Left renal pelvis (tissue), 4 donors: ENCODE measurements at places on chromosomes 16 and 17.

DNA sequence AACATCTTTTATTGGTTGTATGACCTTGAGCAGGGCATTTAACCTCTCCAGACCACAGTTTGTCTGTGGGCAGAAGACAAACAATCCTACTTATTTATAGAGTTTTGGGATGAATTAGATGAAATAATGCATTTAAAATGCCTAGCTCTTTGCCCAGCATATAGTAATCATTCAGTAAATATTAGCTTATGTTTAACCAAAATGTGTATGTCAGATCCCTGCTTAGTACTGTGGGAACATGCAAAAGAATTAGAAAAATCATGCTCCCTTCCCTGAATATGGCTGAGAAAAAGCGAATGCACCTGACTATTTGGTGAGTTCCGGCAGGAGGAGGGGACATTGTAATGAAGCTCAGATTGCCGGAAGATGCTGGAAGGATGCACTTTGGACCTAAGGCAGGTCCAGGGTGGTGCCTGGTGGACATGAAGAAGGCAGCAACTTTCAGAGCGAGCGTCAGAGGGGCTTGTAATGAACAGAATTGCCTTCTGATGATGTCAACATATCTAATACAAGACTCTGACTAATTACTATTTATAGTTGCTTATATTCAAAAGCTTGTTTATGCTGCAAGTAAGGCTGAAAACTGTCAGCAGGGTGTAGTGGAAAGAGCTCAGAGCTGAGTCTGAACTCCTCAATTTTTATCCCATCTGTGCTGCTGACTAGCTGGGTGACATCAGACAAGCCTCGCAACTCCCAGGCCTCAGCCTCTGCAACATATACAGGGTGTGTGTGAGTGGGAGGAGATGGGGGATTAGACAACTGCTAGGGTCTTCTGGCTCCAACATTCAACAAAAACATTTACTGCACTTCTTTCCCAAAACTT lies 221.2 kb downstream of the PRKCA start:
- no peak for DNase-seq

DNA sequence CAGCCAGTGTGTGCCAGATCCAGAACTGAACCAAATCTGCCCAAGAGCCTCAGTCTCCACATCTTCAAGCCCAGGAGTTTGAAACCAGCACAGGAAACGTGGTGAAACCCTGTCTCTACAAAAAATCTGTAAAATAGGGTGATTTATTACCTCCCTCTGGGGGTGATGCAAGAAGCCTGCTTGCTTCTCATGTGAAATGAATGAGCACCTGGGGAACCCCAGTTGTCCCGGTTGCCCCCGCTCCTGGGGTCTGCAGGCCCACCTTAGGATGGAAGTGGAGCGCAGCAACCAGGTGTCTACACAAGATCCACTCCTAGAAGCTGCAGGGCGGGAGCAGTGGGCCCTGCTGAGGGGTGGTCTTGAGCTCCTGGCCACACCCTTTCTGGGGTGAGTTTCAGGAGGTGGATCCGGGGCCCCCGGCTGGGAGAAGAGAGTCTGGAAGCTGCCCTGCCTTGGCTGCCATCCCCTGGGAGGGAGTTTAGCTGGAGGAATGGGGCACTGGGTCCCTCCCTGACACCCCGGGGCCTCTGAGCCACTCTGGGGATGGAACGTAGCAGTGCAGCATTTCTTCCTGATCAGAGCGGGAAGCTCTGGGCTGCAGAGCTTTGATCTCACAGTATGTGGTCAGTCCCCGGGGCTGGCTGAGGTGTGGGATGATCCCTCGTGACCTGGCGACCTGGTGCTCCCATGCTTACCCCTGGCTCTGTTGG lies 117.8 kb downstream of the RAB11FIP4 start:
- DNase-seq: no peak

- DNase-seq: no peak
Observed at GRCh38 chr16:72468582-72468981, 296.6 kb upstream of the PMFBP1 start.

DNA sequence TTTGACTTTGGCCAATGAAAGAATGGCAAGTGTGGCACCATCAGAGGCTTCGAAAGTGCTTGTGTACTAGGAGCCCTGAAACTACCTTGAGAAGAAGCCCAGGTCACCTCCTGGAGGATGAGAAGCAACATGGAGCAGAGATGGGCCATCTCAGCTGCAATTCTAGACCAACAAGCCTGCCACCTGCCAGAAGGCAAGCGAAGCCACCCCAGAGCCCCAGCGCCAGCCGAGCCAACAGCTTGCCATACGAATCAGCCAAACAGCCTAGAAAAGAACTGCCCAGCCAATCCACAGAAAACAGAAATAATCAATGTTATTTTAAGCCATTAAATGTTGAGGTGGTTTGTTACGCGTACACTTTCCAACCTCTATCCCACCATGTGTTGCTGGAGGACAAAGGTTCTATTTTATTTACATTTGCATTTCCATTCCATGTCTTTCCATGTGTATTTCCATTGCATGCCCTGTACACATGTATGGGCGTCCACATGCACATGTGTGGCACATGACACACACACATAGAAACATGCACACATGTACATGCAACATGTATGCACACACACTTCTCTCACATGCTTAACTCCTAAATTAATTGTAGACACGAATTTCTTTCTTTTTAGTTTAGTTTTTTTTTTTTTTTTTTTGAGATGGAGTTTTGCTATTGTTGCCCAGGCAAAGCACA lies 144.3 kb upstream of the TNRC6C start:
- DNase-seq: no peak

DNA sequence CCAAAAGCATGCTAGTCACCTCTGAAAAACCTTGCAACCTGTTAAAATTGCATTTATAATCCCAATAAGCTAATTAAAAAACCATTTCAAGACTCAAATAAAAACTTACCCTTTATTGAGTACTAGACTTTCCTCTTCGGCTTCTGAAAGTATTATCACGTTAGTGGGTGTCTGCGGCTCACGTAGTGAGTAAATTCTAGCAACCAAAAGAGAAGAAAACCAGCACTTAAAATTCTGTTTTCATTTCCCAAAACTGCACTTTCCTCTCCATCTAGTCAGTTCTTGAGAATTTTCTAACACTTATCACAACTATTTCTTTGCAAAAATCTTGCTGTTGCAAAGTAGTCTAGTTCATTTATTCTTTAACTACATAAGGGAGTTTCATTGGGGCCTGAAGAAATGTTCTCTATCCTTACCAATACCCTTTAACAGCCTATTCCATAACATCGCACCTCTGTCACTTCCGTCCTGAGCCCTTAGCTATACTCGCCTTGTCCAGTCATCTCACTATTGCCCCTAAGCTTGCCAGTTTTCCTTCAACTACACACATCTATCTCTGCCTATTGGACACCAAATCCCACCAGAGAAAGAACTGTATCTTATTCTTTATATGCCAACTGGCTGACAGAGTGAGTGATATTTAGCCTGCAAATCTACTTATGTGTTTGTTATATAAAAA lies 8.7 kb downstream of the NUP88 start:
- no peak for DNase-seq

- DNase-seq: no peak
Observed at GRCh38 chr17:83041305-83041704, 38.1 kb upstream of the METRNL start.

DNA sequence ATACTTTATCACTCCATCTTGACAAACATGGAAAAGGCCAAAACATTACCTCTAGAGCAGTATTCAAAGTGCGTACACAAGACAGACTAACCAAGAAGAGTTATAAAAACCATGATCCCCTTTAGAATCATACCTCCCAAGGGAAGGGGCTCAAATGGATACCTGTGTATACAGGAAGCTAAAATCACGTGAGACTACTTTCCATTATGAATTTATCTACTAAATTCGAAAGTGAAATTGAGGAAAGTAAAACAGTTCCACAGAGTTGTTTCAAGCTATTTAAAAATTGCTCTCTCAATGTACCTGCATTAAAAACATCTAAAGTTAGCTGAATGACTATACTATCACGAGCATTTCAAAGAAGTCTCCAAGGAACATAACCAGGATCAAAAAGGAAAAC lies 32.7 kb downstream of the AP1G1 start:
- no peak for DNase-seq

- no peak for DNase-seq
Observed at GRCh38 chr17:42629411-42630009, 20.0 kb downstream of the TUBG1 start.

GRCh38 chr17:43143201-43143600 lies 18.0 kb upstream of the BRCA1 start:
- no peak for DNase-seq

GRCh38 chr16:19948186-19949104 lies 63.8 kb upstream of the GPRC5B start:
- DNase-seq: no peak

DNA sequence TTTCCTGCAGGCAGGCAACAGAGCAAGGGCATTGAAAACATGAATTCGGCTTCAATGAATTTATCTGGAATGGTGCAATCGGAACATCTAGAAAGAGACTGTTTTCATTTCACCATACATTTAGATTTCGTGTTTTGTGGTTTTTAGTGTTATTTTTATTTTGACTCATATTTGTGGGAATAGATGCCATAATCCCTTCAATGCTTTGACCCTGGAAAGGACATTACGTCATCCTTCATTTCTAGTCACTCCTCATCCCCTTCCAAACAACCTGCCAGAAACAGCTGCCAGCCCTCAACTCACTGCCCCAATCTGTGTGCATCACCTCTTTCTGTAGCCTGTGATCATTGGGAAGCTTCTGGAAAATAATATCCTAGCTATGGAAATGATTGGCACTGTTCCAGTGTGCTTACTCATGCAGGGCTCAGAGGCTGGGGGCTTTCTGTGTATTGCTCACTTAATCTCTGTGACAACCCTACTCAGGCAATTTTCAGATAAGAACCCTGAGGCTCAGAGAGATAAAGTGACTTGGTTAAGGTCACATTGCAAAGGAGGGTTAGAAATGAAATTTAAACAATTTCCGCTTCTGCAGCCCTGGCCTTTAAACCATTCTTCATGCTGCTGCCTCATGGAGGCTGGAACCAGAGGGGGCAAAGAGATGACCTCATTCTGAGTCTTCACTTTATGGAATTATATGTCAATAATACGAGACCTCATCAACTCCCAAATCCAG lies 9.5 kb upstream of the KSR1 start:
- DNase-seq: no peak

- DNase-seq: no peak
Observed at GRCh38 chr16:49889725-49890397, 33.9 kb upstream of the ZNF423 start.

DNA sequence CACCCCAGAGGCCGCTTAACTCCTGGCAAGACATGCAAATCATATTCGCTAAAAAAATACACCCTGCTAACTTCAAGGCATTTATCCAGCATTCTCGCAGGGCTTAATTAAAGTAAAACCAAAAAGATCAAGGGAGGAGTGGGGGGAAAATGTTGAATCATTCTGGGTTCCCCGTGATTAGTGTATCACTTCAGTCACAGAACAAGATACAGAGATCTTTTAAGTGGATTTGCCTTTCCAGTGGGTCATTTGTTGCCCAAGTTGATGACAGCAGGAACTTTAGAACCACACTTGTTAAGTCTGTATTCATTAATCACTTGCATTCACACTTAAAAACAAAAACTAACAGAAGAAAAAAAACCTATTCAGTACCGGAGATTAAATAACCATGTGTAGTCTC lies 17.3 kb downstream of the CRYBA1 start:
- DNase-seq: no peak

GRCh38 chr17:2591040-2591640 lies 2.3 kb upstream of the PAFAH1B1 start:
- no peak for DNase-seq

DNA sequence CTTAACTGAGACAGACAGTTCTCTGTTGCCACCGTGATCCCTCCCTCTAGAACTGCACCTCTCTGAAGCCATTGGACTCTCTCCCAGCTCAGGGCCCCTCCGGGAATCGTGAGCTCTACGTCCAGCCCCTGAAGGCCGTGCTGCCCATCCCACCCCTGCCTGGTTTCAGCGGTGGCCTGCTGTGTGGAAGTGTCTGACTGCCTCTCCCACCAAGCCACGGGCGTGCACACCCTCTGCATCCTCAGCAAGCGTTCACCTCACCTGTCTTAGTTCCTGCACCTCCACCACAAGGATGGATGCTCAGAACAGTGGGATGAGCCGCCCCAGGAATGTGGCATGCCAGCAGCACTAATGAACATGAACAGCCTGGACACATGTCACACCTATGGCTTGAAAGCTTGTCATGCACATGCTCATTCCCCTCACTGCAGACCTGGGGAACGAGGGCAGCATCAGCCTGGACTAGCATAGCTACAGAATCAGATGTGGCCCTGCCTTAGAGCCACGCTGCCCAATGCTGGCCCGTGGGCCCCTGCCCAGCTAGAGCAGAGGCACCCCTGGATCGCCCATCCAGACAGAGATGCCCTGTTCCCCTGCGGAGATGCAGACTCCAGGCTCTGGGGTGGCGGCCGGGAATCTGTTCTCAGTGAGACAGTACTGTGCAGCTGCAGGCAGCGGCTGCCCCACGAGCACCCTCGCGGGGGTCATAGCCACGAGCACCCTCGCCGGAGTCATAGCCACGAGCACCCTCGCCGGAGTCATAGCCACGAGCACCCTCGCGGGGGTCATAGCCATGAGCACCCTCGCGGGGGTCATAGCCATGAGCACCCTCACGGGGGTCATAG lies 73.7 kb upstream of the CHMP6 start:
- no peak for DNase-seq

DNA sequence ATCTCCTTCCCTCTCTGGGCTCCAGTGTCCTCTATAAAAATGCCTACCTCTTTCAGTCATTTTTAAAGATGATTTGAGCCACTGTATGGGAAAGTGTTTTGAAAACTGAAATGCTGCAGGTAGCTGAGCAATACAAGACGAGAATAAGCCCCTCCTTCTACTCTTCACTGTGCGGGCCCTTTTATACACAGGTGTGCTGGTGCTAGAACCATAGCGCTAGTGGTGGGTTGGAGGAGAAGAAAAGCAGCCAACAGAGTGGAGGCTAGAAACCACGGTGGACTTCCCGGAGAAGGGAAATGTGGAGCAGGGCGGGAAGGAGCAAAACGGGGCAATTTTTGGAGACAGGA lies 58.2 kb upstream of the DLX4 start:
- no peak for DNase-seq

DNA sequence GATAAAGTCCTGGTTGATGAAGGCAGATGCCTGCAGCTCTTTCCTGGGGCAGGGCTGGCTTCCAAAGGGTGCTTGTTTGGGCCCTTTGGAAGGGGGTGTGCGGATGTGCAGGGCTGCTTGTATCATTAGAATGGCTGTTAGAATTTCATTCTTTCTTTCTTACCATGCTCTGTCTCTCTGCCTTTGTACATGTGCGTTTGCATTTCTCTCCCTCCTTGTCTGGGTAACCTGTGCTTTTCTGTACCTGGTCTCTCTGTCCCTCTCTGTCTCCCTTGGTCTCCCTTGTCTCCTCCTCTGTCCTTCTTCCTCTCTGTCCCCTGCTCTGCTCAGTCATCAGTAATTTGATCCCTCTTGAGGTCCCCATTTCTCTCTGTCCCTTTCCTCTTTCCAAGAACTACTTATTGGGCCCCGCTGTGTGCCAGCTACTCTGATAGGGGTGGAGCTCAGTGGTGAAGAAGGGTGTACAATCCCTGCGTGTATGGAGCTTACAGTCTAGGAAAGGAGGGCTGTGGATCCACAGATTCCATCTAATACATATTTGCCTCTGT lies 69.3 kb downstream of the PLCG2 start:
- DNase-seq: no peak
